ENCODE measurements at places on chromosomes 3 and 15.

GRCh38 chr3:116135457-116136085 is 309.7 kb downstream of the LSAMP start:
- DNase-seq = no peak

DNA sequence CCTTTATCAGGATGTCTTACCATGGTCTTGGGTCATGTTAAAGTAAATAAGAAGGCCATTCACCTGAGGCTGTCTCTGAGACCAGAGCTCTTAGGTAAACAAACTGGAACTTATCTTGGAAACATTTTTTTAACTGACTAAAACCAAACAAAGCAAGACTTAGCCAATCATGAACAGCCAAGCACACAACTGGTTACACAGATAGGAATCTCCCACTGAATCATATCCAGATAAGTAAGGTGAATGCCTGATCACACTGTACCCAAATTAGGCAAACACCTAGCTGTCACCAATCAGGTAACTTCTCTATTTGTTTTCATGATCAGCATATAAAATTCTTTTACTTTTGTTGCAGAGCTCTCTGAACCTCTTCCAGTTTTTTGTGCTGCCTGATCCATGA is 205.4 kb downstream of the CNTN3 start:
- no peak for DNase-seq

DNA sequence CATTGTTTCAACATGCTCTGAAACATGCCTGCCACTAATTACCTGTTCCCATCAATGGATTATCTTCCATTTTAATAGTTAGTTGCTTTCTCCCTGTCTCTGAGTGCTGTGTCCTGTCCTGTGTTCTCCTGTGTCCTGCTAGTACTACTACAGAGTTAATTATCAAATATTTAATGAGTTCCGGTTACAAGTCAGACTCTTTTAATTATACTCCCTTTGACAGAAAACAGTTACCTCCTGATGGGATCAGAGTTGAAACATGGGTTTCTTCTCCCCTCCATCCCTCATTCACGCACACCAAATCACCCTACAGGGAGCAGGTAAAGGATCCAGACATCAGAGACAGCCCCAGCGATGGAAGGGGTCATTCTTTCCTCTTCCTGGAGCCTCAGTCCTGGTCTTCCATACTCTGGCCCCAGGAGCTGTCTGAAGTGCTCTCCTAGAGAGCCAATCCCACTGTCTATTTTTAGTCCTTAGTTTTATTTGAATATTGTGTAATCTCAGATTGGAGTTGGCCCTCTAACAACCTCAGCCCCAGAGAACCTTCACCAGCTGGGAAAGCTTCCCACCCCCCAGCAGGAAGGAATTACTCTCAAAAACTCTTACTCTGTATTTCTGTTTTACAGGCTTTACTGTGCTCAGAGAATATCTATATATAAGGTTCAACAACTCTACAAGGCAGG is 137.0 kb upstream of the C2CD4B start:
- no peak for DNase-seq

- peak; percentile 4 for DNase-seq
These were observed 109.8 kb downstream of the PPP2R3A start for GRCh38 chr3:136075218-136075808.

- peak; percentile 91 for DNase-seq
These were observed 112.9 kb downstream of the SEC22A start for GRCh38 chr3:123314359-123315270.

DNA sequence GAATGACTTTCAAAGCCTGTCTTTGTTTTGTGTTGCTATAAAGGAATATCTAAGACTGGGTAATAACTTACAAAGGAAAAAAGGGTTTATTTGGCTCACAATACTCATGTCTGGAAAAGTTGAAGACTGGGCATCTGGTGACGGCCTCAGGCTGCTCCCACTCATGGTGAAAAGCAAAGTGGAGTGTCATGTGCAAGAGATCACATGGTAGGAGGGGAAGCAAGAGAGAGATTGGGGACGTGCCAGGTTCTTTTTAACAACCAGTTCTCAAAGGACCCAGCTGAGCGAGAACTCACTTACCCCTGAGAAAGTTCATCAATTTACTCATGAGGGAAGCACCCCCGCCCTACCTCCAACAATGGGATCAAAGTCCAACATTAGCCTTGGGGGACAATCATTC is 929.4 kb downstream of the ROBO1 start:
- DNase-seq = no peak

DNA sequence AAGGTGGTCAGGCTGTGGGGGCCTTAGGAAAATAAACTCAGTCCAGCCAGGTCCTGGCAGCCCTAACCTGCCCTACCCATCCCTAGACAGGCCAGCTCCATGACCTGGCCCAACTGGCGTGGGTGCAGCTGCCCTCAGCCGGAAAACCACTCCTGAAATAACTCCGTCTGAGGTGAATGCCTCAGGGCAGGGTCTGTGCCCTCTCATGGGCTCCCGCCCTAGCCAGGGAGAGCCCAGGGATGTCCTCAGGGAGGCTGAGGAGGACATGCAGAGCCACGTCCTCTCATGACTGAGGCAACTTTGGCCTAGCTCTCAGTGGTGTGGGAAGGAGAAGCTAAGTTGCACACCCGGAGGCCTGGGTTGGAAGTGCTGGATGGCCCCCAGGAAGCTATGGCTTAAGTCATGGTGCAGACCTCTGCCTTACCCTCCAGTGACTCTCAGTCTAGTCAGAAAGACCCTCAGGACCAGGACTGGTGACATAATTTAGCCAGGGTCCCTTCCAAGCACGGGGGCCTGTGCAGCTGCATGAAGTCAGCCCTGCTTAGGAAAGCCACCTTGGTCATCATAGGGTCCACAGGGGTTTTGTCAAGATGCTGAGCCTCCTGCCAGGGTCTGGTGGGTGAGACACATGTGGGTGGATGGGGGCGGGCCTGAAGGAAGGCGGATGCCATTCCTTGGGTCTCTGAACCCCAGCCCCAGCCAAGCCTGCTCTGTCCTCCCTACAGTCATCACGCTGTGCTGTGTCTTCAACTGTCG is 7.4 kb downstream of the TMIE start:
- DNase-seq = no peak

- no peak for DNase-seq
These were observed 301.8 kb upstream of the CBLB start for GRCh38 chr3:106170636-106171035.

DNA sequence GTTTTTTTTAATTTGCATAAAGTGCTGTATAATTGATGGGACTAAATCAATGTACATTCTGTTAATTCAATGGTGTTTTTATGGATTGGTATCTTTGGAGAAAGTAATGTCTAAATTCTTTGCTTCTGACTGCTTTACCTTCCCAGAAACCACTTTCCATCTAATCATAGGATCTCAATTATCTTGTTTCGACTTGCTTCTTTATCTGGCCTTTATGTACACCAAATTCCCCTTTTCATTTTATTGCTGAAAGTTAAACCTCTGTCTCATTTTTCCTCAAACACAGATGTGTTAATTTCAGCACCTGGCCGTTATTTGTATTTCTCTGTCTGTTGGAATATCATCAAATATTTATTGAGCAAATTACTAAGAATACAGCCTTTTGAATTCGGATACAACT is 287.3 kb upstream of the GBE1 start:
- no peak for DNase-seq

DNA sequence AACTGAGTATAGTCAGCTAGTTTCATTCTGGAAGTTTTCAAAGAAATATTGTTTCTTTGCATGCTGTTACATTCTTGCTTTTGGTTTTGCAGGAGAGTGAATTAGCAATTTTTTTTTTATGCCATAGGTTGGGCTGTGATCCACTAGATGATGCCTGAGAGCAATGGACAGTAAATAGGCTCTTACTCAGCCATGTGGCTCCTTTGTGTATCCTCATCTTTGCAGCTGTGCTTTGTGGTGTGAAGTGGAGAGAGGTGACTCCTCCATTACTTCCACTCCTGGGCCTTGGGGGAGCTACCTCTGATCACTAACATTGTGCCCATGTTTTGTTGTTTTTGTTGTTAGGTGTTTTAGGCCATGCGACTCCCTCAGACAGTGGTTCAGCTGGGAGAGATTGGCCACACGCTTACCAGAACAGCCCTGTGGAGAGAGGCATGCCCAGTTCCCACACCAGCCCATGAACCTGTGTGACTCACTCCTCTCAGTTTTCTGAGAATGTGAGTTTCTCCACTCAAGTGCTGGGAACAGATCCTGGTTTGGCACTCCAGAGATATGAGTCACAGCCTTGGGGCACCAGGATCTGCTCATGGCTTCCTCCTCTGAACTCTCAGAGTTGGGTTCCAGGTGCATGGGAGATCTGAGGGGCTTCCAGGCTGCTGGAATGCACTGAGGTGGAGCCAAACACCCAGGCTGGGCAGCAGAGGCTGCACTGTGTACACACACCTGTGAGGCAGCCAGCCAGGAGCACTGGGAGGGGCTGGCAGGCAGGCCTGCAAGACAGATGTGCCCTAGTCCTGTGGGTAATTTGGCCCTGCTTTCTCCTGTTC is 785.3 kb downstream of the ROBO2 start:
- no peak for DNase-seq

- no peak for DNase-seq
These were observed 639 bp downstream of the SPICE1 start for GRCh38 chr3:113514265-113514769.

- DNase-seq = no peak
These were observed 36.1 kb downstream of the TRANK1 start for GRCh38 chr3:36908647-36909180.

DNA sequence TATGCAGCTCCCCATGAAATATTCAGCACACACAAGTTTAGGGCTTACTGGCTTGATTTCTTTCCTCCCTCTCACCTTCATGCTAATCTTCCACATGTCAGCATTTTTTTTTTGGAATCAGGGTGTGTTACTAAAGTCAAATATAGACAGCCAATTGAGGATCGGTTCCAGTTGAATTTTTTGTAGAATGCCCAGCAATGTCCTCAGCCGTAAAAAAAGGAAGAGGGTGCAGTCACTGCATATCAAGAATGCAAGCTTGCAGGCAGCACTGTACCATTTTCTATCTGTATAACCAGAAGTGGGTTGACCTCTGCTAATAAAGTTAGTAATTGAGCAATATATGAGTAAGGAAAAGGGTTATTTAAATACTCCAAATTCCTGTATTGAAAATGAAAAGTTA is 51.4 kb upstream of the CHMP2B start:
- DNase-seq = no peak

GRCh38 chr15:84872009-84872910 is 12.2 kb upstream of the SLC28A1 start:
- DNase-seq = no peak

DNA sequence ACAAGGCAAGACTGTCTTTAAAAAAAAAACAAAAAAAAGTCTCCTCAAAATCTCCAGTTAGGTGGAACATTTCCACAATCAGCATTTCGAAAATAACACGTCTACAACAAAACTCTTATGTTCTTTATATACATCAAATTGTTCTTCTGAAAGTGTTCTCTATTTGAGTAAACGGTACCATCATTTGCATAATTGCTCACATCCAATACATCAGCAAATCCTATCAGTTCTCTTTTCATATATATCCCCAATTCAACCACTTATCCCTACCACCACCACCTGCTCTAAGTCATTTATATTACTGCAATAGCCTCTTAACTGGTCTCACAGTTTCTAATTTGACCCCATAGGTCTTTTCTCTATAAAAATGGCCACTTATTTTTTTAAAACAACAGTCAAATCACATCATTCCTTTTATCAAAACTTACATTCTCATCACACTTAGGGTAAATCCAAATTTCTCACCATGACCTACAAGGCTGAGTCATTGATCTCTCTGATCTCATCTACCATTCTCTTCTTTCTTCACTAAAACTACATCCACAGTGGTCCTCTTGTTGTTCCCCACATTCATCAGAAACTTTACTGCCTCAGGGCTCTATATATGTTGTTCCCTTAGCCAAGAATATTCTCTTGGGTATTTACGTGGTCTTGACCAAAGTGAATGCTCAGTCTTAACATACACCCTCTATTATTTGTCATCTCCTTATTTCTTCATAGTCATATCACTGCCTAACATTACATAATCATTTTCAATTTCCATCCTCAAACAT is 237.0 kb downstream of the SCAPER start:
- DNase-seq = no peak

- no peak for DNase-seq
These were observed 684 bp downstream of the CAPN3 start for GRCh38 chr15:42359985-42360384.

DNA sequence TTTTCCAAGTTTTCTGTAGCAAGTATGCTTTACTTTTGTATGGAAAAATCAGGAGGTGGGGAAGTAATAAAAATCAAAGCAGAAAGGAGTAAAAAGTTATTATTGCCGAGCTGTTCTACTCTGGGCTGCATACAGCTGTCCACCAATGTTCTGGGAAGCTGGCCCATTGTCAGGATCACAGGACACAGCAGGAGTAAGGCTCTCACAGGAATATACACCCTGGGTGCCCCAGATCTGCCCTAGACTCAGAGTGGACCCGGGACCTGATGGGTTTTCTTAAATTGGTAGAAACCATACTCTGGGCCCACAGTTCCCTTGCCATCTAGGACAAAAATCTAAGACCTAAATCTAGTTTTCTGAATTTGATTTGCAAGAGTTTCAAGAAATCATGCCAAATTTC is 60.4 kb downstream of the TNIK start:
- no peak for DNase-seq

DNA sequence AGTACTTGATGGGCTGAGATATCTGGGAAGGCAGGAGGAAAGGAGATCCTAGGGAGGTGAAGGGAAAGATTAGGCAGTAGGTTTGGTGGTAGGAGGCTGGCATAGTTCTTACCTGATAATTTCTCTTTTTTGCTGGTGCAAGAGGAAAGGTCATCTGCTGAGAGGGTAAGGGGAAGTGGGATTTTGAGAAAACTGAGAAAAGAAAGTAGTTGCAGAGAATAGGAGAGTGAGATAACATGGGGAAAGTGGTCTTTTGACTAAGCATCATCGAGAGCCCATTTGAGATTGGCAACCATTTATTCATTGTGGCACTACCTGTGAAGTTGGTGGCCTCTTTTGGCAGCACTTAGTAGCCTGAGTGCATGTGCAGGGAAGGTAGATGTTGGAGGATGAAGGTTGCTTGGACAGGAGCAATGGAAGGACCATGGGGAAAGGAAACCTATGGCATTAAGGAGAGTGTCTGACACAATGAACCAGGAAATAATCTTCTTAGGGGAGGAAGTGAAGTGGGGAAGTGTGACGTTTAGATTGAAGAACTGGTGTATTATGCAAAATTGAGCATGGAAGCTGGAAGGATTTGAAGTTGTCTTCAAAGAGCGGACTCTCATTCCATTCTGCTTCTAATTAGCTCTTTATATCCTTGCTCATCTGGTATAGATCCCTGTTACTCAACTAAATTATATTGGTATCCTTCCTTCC is 21.9 kb upstream of the USP13 start:
- no peak for DNase-seq

- DNase-seq = no peak
These were observed 881.5 kb downstream of the VGLL3 start for GRCh38 chr3:86109434-86109833.

GRCh38 chr3:68033867-68034266 is 379.5 kb upstream of the SUCLG2 start:
- DNase-seq = no peak

GRCh38 chr3:58274027-58274614 is 31.9 kb upstream of the RPP14 start:
- DNase-seq = no peak

GRCh38 chr3:32421991-32422859 is 30.6 kb downstream of the CMTM7 start:
- DNase-seq = no peak

- no peak for DNase-seq
These were observed 130.1 kb upstream of the RARB start for GRCh38 chr3:25297667-25298585.
